ENCODE measurements at places on chromosomes 7 and 10.

DNA sequence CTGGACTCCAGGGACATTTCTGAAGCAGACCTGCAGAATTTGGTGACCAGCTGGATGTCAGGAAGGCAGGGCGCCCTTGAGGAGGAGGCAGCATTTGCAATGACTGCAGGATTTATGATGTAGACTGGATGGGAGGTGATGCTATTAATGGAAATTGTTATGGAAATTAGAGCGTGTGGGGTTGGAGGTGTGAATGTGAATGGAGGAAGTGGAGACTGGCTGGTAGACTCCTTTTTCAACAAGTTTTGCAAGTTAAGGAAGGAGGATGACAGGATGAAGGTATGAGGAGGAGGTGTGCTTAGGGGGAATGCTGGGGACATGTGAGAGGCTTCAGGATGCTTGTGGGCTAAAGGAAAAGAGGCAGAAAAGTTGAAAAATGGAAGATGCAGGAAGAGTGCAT lies 137.0 kb downstream of the TMEM178B start:
- no peak for DNase-seq

GRCh38 chr10:110504111-110504735 lies 6.5 kb downstream of the DUSP5 start:
- DNase-seq, result no peak

- no peak for DNase-seq
Observed at GRCh38 chr7:157996359-157997079, 591.1 kb downstream of the PTPRN2 start.

DNA sequence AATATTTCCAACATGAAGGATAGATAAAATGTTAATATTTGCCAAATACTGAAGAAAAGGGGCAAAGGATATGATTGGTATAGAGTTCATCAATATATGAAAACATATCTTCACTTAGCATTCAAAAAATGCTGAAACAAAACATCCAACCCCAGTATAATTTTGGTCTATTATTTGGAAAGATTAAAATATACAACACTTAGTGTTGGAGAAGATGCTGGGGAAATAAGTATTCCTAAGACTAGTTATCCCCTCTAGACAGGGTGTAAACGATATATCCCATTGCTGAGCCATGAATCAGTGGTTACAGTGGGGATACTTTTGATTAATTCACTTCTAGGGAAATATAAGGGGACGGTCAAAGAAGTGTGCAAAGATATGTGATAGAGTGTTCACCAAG lies 187.3 kb upstream of the IMMP2L start:
- no peak for DNase-seq

- DNase-seq, result peak; percentile 69
Observed at GRCh38 chr10:95341716-95342130, 50.9 kb upstream of the PDLIM1 start.

DNA sequence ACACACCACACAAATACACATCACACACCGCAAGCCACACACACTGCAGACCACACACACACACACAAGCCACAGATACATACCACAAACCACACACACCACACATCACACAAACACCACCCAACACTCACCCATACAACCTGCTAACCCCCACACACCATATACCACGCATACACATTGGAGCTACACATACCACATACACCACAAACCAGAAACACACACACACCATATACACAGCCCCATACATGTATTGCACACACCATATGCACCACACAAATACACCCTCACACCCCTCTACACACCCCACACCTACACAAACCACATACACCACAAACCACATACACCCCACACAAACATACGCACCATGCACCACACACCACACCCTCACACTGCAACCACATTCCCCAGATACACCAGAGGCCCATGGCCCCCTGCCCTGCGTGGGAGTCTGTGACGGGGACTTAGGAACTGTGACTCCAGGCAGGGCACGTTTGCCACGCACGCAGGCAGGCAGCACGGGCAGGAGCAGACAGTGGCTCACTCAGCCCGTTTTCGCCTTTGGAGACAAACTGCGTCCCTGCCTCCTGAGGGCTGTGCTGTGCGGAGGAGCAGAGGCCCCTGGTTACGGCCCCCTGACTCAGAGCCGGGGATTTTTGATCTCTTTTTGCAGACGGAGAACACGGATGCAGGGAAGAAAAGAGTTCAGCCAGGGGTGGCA lies 52.6 kb downstream of the TMEM209 start:
- no peak for DNase-seq

- DNase-seq, result no peak
Observed at GRCh38 chr10:94402843-94403379, 570 bp downstream of the TBC1D12 start.

DNA sequence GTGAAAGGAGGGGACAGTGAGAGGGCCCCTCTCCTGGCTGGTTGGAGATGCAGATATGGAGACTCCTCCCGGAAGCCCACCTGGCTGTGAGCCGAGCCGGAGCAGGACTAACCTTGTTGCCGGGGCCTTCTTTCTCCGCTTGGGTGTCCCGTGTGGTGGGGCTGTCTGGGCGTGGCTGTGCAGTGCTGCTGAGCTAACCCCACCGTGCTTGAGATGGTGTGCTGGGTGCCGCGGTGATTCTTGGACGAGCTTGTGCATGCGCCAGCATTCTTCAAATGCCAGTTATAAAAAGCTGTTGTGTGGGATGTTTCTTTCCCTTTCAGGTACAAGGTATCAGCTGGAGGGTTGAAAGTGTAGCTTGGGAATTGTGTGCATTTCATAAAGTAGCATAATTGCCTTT lies 48.8 kb downstream of the DAGLB start:
- DNase-seq, result no peak

GRCh38 chr10:101832325-101832771 lies 11.3 kb downstream of the KCNIP2 start:
- DNase-seq, result no peak

- DNase-seq, result no peak
Observed at GRCh38 chr10:29780639-29781038, 145.9 kb upstream of the SVIL start.

DNA sequence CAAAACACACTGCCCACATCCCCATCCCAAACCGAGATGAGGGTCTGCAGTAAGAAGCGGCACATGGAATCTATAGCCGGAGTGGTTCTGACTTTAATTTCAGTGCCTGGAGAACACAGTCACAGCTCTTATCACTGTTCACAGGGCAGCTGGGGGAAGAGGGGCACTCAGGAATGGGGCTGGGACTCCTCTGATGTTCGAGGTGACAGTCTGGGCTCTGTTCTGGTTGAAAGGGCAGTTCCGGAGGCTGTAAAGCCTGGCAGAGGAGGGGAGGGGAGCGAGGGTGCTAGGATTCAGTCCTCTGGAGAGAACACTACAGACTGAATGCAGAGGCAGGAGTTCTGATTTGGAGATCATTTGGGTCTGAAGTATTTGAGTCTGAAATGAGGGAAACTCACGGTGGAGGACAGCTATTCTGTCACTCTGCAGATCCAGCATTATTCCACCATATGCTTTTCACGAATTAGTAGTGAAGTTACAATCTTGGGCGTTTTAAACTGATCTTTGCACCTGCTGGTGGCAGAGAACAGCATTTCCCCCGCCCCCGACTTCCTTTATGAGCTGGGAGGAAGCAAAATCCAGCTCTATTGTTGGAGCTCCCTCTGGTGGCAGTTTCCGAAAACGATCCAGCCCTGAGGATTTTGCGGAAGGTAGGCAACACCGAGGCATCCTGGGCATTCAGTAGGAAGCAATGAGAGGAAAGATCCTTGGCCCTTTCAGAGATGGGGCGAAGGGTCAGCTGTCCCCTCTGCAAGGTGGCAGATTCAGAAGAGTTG lies 22.7 kb upstream of the KCNK18 start:
- peak; percentile 87 for DNase-seq

- DNase-seq, result no peak
Observed at GRCh38 chr7:68963552-68963951, 634.7 kb upstream of the AUTS2 start.

DNA sequence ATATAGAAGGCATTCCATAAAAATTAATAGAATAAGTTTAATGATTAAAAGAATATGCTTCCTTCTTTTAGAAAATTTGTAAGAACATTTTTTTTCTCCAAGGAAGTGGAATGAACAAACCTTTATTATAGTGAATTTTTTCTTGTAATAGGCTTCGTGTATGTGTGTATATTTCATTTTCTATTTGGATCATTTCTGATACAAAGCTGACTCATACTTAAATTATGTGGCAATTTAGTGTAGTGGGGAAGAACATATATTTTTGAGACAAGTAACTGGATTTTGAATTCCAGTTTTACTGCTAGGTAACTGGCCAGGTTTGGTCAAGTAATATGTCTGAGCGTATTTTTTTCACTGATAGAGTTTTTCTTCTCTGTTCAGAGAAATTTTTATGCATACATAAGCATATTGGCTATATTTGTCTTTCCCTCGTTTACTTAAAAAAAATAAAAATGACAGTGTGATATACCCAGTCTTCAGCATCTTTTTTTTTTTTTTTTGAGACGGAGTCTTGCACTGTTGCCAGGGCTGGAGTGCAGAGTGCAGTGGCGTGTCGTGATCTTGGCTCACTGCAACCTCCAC lies 50.8 kb downstream of the CDK13 start:
- DNase-seq, result no peak

- DNase-seq, result no peak
Observed at GRCh38 chr7:115132096-115132495, 210.2 kb downstream of the MDFIC start.

DNA sequence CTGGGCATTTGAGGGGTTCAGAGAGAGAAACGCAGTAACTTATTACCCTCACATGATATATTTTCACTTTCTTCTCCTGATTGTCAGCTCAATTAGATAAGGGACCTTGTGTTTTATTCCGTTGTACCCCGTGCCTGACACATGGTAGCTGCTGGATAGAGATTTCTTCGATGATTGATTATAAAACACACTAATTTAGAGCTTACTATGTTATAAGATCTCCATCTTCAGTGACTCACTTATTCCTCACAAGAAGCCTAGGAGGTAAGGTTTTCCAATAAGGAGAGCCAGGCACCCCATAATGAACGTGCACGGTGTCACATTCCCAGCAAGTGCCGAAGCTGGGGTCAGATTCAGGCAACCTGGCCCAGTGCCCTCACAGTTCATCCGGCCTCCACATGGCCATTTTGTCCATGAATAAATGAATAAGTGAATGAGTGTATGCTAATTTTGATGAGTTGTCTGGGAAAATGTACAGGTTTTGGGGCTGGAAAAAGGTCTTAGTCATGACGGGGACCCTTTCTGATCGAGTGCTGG lies 138.1 kb upstream of the CDCA7L start:
- no peak for DNase-seq

GRCh38 chr7:149330914-149331567 lies 69.0 kb downstream of the ZNF783 start:
- DNase-seq, result no peak

GRCh38 chr7:94252124-94252523 lies 142.6 kb upstream of the COL1A2 start:
- DNase-seq, result no peak

- DNase-seq, result no peak
Observed at GRCh38 chr10:131747791-131748190, 153.0 kb upstream of the PPP2R2D start.

DNA sequence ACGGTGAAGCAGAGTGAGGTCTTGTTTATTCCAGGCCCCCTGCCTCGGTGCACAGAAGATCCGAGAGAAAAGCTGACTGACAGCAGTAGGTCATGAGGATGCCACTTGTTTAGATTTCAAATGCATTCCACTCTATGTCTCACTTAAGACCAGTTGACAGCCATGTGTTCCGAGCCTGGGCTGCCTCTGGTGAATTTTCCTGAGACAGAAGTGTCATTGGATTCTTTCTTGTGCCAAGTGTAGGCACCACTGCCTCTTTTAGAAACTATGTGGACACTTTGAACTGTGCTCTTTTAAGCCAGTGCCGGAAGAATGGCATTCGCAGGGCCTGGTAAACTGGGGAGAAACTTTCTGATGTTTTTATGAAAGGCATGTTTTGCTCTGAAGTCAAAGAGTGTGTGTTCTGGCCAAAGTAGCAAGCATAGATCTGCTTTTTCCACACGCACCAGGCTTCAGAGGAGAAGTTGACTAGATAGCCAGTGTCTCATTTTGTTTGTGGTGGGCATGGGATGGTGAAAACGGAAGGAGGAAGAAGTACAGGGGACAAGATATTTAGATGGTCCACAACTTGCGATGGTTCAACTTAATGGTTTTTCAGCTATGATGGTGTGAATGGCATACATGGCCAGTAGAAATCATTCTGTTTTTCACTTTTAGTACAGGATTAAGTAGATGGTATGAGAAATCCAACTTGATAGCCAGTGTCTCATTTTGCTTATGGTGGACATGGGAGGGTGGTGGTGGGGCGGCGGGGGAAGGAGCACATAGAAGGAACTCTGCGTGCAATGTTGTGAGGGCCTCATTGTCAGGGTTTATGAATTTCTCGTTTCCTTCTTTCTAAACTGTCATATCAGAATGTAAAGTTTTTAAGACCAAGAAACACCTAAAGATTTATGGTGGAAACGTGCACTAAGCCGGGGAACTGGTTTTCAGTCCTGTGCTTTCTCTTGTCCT lies 41.5 kb downstream of the CYP17A1 start:
- no peak for DNase-seq

- no peak for DNase-seq
Observed at GRCh38 chr10:102492344-102492939, 10.1 kb downstream of the ACTR1A start.

DNA sequence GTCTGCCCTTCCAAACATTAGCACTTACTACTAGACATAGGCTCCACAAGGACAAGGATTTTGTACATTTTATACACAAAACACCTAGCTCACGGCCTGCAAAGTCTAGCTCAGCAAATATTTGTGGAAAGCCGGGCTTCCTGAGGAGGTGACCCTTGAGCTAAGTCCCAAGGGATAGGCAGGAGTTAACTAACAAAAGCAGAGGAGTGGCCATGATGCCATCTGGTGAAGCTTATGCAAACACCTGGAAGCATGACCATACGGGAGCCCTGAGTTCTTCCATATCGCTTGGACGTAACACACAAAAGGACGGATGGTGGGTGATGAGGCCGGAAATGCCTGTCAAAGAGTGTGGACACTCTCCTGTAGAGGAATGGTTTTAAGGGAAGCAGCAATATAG lies 25.9 kb upstream of the YAE1 start:
- DNase-seq, result no peak

DNA sequence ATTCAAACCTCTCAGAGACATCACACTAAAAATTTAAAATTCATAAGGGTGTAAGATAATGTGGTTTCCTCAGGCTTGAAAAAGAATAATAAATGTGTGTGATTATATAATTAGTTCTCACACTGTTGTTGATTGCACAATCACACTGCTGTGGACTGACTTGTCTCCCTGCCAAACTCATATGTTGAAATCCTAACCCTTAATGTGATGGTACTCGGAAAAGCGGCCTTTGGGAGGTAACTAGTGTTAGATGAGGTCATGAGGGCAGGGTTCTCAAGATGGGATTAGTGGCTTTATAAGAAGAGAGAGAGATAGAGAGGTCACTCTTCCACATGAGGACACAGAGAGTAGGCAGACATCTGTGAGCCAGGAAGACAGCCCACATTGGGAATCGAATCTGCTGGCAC lies 128.5 kb upstream of the COL1A2 start:
- no peak for DNase-seq
